AML-193 (cell line): ENCODE measurements at places on chromosomes 6 and 20.
A peak's percentile ranks its signal among the peaks of the same experiment; 100 is the strongest.

GRCh38 chr20:415820-416322, 7.8 kb downstream of the RBCK1 start:
- DNase-seq = no peak

GRCh38 chr6:137975188-137975940, 108.3 kb downstream of the TNFAIP3 start:
- peak; percentile 75 for DNase-seq

DNA sequence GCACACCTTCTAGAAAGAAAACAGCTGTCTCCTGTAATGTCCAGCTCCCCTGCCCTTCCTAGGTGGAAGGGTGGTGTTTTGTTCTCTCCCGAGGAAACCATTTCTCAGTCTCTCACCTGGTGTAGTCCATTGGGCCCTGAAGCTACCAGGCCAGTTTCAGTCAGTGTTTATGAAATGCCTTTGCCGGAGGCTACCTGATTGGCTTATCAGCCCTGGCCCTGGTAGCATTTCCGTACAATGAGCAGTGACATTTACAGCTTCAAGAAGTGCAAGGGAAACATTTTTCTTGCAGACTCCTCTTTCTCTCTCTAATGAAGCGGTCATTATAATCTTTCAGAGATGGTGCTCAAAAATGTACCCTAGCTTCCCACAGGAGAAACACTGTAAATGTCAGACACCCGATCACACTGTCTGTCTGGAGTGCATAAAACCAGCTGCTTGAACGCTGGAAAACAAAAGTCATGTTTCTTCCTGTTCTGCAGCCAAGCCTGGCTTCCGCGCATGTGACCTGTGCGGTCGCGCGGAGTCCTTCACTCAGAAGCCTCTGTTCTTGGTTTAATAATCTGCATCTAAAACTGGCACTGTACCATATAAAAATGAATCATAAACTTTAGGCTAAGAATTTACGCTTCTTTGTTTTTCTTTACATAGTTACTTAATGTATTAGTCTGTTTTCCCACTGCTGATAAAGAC, 28.4 kb upstream of the SAYSD1 start:
- DNase-seq = no peak

DNA sequence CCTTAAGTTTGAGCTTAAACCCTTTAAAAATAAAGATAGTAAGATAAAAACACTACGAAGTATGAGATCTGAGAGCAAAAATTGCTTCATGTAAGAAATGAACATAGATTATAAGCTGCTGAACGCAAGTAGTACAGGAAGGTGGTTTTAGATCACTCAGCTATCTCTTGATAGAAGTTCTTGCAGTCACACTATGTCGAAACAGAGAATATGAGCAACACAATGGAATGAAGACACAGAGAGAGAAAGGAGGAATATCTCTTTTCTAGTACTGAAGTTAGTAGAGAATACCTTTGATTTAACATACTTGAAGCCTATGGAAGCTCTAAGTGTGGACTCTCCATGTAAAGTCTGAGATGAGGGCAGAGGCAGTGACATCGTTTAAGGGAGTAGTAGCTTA, 162.7 kb downstream of the CDK19 start:
- no peak for DNase-seq

- DNase-seq = no peak
Observed at GRCh38 chr6:112618849-112619248, 271.7 kb downstream of the RFPL4B start.

DNA sequence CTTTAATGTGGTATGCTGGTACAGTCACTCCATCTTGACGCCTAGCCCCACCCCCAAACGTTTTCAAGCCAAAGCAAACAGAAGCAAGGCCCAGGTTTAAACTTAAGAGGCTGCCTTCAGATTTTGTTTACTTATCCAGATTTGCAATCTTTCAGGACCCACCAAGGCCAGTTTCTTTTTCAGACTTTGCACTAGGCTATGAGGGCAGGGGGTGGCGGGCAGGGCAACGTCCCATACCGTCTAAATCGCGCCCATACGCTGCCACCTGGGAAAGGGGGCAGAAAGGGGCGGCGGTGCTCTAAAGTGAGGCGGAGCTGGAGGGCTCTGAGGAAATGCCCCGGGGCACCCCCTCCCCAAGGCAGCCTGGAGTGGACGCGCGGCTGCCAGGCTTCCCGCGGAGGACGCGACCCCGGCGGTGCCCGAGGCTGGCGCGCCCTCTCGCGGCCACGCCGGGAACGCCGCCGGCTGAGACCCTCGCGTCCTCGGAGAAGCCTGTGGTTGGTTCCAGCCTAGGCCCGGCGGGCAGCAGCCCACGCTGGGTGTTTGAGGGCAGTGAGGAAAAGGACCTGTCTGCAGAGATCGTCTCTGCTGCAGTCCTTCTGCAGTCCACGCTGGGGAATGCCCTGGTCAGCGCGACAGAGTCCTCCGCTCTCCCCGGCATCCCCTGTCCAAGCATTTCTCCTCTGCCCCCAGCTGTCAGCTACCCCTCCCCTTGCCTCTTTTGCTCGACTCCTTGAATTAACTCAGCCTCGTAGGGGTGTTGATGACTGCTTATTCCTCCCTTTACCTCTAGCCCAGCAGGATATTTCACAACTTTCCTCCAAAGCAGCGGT, 129.2 kb upstream of the PRND start:
- DNase-seq = peak; percentile 42

DNA sequence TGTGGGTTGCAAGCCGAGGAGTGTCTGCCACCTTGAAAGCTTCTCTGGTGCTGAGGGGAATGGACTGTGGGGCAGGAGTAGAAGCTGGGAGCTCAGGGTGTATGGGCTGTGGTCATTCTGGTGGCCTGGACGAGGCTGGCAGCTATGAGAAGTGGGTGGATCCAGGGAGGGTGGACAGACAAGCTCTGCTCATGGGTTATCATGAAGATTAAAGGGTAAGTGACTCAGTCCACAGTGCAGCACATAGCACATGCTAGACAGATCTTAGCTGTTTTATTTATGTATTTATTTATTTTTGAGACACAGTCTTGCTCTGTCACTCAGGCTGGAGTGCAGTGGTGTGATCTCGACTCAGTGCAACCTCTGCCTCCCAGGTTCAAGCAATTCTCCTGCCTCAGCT, 13.8 kb downstream of the RSPO4 start:
- DNase-seq = no peak

GRCh38 chr6:105397987-105398386, 4.9 kb downstream of the PREP start:
- no peak for DNase-seq

- DNase-seq = no peak
Observed at GRCh38 chr6:30917487-30917886, 3.4 kb downstream of the VARS2 start.

GRCh38 chr20:31859998-31860380, 10.3 kb downstream of the DUSP15 start:
- no peak for DNase-seq

DNA sequence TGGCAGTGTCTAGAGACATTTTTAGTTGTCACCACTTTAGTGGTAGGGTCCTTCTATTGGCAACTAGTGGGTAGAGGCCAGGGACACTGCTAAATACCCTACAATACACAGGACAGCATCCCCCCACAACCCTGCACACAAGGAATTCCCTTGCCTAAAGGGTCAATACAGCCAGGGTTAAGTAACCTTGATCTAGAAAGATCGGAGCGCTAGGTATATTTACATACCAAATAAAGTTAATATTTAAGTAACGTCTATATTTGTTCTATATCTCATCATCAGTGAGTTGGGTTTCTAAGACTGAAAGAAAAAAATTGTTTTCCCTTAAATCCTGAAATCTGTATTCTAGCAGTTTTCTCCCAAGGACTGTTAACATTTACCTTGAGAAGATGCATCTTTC, 16.1 kb downstream of the BFSP1 start:
- no peak for DNase-seq

DNA sequence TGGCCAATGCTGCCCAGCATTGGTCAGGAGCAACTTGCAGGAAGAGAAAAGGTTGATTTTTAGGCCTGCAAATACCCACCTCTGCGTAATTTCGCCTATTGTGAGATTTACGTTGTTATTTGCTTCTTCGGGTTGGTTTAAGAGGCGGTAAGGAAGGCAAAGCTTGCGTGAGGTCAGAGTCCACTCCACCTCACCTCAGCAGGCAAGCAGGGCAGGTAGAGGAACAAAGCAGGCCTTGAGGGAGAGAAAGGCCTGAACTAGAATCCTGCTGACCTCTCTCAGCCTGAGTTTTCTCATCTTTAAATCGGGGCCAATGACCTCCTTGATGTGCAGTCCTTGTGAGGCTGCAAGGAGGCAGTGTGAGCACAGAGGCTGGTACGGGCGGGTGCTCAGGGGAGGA, 239.1 kb downstream of the CDC5L start:
- DNase-seq = no peak

GRCh38 chr6:166526937-166527336, 59.5 kb downstream of the RAMACL start:
- no peak for DNase-seq

GRCh38 chr6:106666282-106667021, 37.1 kb downstream of the QRSL1 start:
- DNase-seq = no peak

- DNase-seq = no peak
Observed at GRCh38 chr6:39128106-39128505, 13.1 kb upstream of the SAYSD1 start.

GRCh38 chr20:19330731-19331130, 118.3 kb downstream of the SLC24A3 start:
- no peak for DNase-seq

GRCh38 chr20:39523405-39523804, 561.3 kb downstream of the DHX35 start:
- no peak for DNase-seq

DNA sequence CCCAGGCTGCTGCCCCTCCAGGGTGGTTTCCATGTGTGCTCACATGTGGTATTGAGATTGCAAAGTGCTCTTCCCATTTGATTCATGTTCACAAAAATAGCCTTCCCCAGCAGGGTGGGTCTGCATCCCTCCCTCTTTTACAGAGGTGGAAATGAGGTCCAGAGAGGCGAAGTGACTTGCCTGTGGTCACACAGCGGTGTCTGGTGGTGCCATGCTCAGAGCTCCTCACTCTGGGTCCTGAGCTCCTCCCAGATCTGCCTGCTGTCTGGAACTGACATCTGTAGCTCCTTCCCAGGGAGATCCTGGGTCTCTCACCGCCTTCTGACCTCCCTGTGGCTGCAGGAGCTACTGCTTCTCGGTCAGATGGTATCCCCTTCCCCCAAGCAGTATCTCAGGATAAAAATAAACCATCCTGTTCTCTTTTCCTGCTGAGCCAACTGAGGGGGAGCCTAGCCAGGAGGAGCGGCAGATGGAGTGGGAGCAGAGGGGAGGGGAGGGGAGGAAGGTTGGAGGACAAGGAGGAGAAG, 11.9 kb downstream of the CD40 start:
- DNase-seq = no peak

GRCh38 chr6:88867841-88868731, 95.3 kb downstream of the RNGTT start:
- DNase-seq = no peak

DNA sequence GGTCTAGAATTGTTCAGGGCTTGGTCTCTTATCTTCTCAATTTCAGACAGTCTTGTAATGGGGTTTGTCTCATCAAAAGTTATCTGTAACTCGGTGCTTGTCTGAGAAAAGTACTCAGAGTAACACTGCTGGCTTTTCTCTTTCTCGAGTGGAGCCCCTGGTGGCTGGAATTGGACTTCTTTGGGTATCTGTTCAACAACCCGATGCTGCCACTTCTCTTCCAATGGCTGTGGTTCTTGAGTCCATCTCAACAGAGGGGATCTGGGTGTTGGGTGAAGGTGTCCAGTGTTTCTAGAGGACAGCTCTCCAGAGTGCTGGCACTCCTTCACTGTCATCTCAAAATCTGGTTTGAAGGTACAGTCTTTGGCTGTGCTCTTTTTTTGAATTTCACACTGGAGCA, 24.6 kb downstream of the DST start:
- no peak for DNase-seq
